ENCODE measurements at places on chromosomes 3 and 15. TPM values are rescaled to one million over a fixed set of nuclear protein-coding genes. Genes with fewer than 3 reads are reported as not detected.

DNA sequence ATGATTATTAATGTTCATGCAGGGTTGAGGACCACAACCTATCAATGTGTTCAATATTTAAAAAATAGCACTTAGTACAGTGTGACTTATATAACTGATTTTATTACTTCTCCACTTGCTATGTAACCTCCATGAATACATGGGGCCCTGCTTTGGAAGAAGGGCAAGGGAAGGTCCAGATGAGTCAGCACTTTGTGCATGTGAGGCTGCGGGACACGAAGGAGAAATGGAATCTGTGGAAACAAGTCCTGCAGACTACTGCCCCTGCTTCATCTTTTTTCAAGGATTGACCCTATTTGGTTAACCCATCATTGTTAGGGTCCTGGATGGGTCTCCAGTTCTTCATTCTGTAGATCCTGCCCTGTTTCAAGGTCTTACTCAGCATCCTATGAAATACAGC lies 1.6 kb downstream of the NXPE3 start:
- peaks cover 29% of the 10 kb centered on the region for H3K36me3 ChIP-seq
- peaks cover 19% of the 10 kb centered on the region for H3K27me3 ChIP-seq
- peak overlapping the region; percentile 85 for H3K4me3 ChIP-seq
- no peak overlapping the region for H3K27ac ChIP-seq
- peaks cover 27% of the 10 kb centered on the region for H3K4me1 ChIP-seq

DNA sequence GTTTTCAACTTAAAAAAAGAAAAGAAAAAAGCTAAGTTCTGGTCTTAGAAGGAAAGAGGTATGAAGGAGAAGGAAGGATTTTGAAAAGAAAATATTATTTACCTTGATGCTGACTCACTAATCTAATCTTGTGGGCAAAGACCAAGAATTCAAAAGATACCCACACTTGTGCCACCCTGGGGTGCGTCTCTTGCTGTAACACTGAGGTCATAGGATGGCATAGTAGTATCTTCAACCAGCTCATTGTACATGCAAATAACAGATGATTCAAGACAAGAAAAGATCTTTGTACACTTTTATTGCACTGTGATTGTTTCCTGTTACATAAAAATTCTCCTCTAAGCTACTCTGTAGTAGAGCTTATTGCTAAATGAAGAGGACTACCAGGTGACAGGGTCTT lies 17.3 kb downstream of the PLS1 start:
- H3K36me3 ChIP-seq: no peaks in the 10 kb centered on the region
- H3K4me3 ChIP-seq: no peak overlapping the region
- DNase-seq: no peak
- peaks cover under 1% of the 10 kb centered on the region for H3K4me1 ChIP-seq

DNA sequence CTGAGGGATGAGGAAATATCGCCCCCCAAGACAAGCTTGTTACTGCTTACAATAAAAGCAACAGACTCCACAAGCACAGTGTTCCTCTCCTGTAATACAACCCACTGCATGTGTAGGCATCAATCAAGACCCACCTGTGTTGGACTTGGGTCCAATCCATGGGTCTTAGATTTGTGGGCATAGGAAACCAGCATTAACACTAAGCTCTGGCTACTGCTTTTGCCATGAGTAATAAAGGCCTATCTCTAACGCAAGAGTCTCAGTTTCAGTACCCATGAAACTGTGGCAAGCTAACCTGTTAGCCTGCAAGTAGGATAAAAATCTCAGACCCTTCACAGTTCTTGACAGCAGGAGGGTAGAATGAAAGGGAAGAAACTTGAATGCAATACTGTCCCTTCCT lies 5.2 kb upstream of the EIF1B start:
- peaks cover 5% of the 10 kb centered on the region for H3K4me1 ChIP-seq
- no peak for DNase-seq
- no peak overlapping the region for H3K4me3 ChIP-seq
- H3K27me3 ChIP-seq: no peaks in the 10 kb centered on the region

DNA sequence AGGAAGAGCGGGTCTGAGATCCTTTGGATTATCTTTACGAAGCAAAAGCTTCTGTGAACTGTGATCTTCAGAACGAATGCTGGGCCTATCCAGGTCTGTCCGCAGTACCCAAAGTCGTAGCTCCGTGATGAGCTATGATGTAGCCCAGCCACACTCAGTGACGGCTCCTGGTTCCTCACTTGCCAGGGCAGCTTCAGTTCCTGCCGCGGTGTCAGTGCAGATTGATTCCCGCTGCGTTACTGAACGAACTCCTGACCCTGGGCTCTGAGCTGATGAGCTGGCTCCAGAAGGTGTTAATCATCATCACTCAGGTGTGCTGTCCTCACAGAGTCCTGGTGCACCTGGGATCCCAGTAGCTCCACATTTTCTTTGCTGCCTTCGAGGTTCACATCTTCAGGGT lies 45.0 kb downstream of the TMEM44 start:
- H3K27me3 ChIP-seq: no peaks in the 10 kb centered on the region
- H3K4me3 ChIP-seq: no peak overlapping the region
- H3K27ac ChIP-seq: no peak overlapping the region
- DNase-seq: no peak
- peaks cover 9% of the 10 kb centered on the region for H3K4me1 ChIP-seq
- H3K36me3 ChIP-seq: peaks cover 2% of the 10 kb centered on the region

- no peak overlapping the region for H3K27ac ChIP-seq
- no peak for DNase-seq
- no peaks in the 10 kb centered on the region for H3K27me3 ChIP-seq
- no peaks in the 10 kb centered on the region for H3K36me3 ChIP-seq
Observed at GRCh38 chr15:50112488-50113186, 6.4 kb downstream of the ATP8B4 start.

GRCh38 chr3:107217172-107217571 lies 160.1 kb upstream of the CCDC54 start:
- no peak overlapping the region for H3K4me3 ChIP-seq
- H3K4me1 ChIP-seq: peaks cover 11% of the 10 kb centered on the region
- no peaks in the 10 kb centered on the region for H3K36me3 ChIP-seq
- H3K27ac ChIP-seq: no peak overlapping the region
- H3K27me3 ChIP-seq: no peaks in the 10 kb centered on the region

DNA sequence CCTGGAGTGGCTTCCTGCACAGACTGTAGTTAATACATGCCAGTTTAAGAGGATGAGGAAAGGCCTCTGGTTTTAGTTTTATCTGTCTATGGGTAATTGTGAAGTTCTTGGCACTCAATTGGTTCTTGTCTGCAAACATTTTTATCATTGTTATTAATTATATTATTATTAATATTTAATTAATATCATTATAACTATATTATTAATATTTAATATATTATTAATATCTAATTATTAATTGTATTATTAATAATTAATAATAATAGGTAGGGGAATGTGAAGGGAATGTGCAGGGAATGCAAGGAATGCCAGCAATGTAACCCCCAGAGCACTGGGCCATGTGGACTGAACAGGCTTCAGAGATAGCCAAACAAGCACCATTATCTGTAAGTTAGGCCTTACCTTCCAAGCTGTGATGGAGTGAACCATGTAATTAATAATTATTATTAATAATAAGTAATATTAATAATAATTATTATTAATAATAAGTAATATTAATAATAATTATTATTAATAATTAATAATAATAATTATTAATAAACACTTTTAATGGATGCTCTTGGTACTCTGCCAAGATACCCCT lies 79.8 kb upstream of the NMNAT3 start:
- DNase-seq: no peak
- H3K4me1 ChIP-seq: no peaks in the 10 kb centered on the region
- no peak overlapping the region for H3K27ac ChIP-seq
- H3K36me3 ChIP-seq: no peaks in the 10 kb centered on the region
- H3K27me3 ChIP-seq: no peaks in the 10 kb centered on the region

DNA sequence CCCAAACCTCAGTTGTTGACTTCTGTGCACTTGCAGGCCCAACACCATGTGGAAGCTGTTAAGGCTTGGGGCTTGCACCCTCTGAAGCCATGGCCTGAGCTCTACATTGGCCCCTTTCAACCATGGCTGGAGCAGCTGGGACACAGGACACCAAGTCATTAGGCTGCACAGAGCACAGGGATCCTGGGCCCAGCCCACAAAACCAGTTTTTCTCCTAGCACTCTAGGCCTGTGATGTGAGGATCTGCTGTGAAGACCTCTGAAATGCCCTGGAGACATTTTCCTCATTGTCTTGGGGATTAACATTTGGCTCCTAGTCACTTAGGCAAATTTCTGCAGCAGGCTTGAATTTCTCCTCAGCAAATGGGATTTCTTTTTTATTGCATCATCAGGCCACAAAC lies 1255.7 kb downstream of the ZPLD1 start:
- no peak for DNase-seq
- H3K36me3 ChIP-seq: peaks cover 27% of the 10 kb centered on the region
- H3K4me3 ChIP-seq: no peak overlapping the region
- no peaks in the 10 kb centered on the region for H3K27me3 ChIP-seq

- peaks cover 7% of the 10 kb centered on the region for H3K36me3 ChIP-seq
- DNase-seq: no peak
- H3K4me1 ChIP-seq: peaks cover 78% of the 10 kb centered on the region
- no peaks in the 10 kb centered on the region for H3K27me3 ChIP-seq
- H3K4me3 ChIP-seq: no peak overlapping the region
Observed at GRCh38 chr15:98725874-98726273, 77.5 kb downstream of the IGF1R start.

DNA sequence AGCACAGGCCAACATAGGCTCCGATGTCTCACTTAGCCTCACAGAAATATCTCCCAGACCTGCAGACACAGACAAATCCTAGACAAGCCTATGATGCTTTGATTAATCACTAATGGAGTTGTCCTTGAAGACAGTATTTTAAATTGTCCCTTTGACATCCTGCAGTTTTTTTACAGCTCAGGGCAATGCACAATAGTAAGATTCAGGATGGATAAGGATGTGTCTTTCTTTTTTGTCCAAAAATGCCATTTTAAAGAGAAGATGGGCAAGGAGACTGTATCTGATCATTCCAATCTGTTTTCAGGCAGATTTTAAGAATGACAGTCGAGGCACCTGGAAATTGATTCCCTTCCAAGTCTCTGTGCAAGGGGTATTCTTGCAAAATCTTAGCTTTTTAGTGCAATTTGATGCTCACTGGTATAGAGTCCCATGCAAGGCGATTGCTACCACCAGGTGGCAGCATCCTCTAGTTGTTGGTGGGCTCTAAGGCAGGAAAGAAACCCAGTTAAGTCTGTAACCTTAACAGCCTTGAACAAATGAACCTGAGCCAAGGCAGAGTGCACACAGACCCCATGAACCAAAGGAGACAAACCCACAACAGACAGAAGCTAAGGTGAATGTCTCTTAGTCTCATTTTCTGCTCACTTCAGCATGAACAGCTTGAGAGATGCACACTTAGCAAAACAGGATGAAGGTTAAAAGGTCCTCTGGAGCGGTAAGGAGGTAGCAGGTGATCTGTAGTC lies 51.2 kb upstream of the MINAR1 start:
- H3K36me3 ChIP-seq: peaks cover 9% of the 10 kb centered on the region
- peak; percentile 85 for DNase-seq
- H3K4me1 ChIP-seq: no peaks in the 10 kb centered on the region
- H3K27ac ChIP-seq: no peak overlapping the region
- no peak overlapping the region for H3K4me3 ChIP-seq

GRCh38 chr3:129424185-129424841 lies 4.1 kb downstream of the EFCAB12 start:
- no peak for DNase-seq
- H3K27ac ChIP-seq: peak overlapping the region; percentile 56
- no peaks in the 10 kb centered on the region for H3K36me3 ChIP-seq
- peaks cover 32% of the 10 kb centered on the region for H3K27me3 ChIP-seq

- H3K4me3 ChIP-seq: no peak overlapping the region
- peaks cover 69% of the 10 kb centered on the region for H3K4me1 ChIP-seq
- H3K36me3 ChIP-seq: peaks cover 3% of the 10 kb centered on the region
- DNase-seq: no peak
- peak overlapping the region; percentile 16 for H3K27ac ChIP-seq
Observed at GRCh38 chr3:61841988-61842387, 280.6 kb downstream of the PTPRG start.

GRCh38 chr15:48798319-48798718 lies 12.6 kb downstream of the CEP152 start:
- no peaks in the 10 kb centered on the region for H3K27me3 ChIP-seq
- no peak for DNase-seq
- no peak overlapping the region for H3K27ac ChIP-seq
- peaks cover 18% of the 10 kb centered on the region for H3K36me3 ChIP-seq
- H3K4me1 ChIP-seq: peaks cover 22% of the 10 kb centered on the region

DNA sequence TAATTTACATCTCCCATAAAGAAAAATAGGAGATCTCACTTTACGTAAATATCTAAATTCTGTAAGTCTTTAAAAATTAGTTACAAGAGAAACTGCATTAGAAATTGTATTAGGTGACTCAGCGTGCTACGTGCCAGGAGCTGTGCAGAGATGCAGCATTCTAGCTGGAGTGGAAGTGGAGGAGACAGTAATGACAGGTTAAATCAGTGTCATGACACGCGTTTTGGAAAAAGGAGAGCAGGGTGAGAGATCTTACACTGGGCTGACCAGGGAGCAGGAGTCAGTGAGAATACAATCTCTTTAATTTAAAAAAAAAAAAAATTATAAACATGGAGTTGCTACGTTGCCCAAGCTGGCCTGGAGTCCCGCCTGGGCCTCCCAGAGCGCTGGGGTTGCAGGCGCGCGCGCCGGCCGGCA lies 635 bp downstream of the TUBGCP5 start:
- no peaks in the 10 kb centered on the region for H3K27me3 ChIP-seq
- DNase-seq: no peak
- H3K36me3 ChIP-seq: peaks cover 19% of the 10 kb centered on the region
- H3K4me1 ChIP-seq: peaks cover 2% of the 10 kb centered on the region
- peak overlapping the region; percentile 94 for H3K27ac ChIP-seq
- H3K4me3 ChIP-seq: peak overlapping the region; percentile 93

- H3K4me3 ChIP-seq: no peak overlapping the region
- no peak overlapping the region for H3K27ac ChIP-seq
- H3K4me1 ChIP-seq: peaks cover 6% of the 10 kb centered on the region
Observed at GRCh38 chr3:187713504-187713903, 11.1 kb upstream of the RTP2 start.

GRCh38 chr3:114383875-114384557 lies 90.2 kb downstream of the TIGIT start:
- no peaks in the 10 kb centered on the region for H3K36me3 ChIP-seq
- H3K4me1 ChIP-seq: peaks cover 7% of the 10 kb centered on the region
- no peak overlapping the region for H3K27ac ChIP-seq
- no peak overlapping the region for H3K4me3 ChIP-seq
- H3K27me3 ChIP-seq: no peaks in the 10 kb centered on the region

- no peak for DNase-seq
- peaks cover 2% of the 10 kb centered on the region for H3K36me3 ChIP-seq
Observed at GRCh38 chr3:138817695-138818094, 17.0 kb downstream of the PIK3CB start.

Gene TMEM43
- 27.7 TPM for total RNA-seq

Gene CTDSPL
- total RNA-seq: 41.2 TPM

Gene EOGT
- total RNA-seq: 32.9 TPM

Gene EIF4A2
- total RNA-seq: 571 TPM

Gene SERINC4
- 0.16 TPM for total RNA-seq

Gene MYZAP
- 0.68 TPM for total RNA-seq

Gene AP3B2
- 17.7 TPM for total RNA-seq

Gene CYP1A2
- total RNA-seq: not detected

Gene CD80
- not detected for total RNA-seq

Gene HACL1
- total RNA-seq: 40.0 TPM

Gene GCNT3
- total RNA-seq: 0.20 TPM

Gene AHSG
- 1.5 TPM for total RNA-seq

Gene IGF1R
- 116 TPM for total RNA-seq

Gene CORO2B
- total RNA-seq: 4.9 TPM

Data from WTC11 (cell line).